Fibroblast of skin of abdomen (primary cell): ENCODE measurements at places on chromosomes 7 and 10.
A peak's percentile ranks its signal among the peaks of the same experiment; 100 is the strongest.

DNA sequence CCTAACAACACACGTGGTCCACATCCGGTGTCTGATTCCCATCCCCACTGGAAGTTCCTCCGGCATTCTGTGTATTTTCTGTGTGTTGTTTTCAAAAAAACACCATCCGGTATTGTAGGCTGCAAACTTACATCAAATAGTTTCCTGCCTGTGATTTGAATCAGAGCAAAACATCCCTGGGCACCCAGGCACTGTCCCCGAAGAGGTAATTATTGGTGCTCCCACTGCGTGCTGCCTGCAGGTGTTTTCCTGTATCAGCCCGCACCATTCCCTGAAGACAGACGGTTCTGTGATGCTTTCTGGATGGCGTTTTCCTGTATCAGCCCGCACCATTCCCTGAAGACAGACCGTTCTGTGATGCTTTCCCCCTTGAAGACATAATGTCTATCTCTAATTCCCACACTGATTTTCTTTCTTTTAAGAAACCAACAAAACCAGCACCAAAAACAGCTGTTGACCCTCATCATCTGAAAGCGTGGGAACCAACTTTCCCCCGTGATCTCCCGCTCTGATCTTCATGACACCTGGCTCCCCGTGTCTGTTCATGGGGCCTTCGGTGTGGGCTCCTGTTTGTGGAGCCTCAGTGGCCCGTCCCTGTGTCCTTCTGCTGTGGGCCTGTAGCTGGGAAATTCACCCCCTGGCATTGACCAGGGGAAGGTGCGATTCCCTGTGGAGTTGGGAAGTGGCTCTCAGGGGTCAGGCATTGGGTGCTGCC lies 205.3 kb downstream of the ADARB2 start:
- DNase-seq, result no peak

DNA sequence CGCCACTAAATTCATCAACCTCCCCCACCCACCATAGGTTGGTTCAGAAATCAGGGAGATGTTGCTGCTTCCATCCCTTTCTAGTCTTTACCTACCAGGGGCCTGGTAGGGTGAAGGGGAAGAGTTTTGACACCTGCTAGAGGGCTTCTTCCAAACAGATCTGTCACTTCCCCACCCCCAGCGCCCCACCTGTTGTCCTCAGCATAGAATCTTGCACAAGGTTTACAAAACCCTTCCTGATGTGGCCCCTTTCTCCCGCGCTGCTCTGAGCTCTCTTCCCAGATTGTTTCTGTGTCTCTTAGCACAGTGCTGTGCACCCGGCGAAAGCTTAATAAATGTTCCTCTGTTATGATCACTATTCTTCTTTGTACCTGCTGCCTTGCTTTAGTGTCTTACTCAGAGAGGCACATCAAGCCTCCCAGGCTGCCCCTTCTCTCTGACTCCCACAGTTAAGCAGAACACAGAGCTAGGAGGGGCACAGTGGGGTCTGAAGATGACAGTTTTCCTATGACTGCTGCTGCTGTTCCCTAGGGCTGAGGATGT lies 11.2 kb upstream of the C10orf95 start:
- DNase-seq, result no peak

- no peak for DNase-seq
Measured at GRCh38 chr7:2258661-2259365, 16.8 kb downstream of the NUDT1 start.

DNA sequence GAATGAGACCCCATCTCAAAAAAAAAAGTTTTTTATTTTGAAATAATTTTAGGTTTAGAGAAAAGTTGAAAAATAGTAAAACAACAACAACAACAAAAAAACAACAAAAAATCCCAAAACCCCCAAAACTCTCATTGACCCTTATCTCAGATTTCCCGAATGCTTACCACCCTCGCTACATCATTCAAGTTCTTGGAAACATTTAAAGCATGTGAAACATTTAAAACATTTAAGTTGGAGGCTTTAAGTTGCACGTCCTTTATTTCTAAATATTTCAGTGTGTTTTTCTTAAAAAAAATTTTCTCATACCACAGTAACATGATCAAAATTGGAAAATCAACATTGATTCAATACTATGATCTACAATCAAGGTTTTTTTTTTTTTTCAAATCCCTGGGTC lies 382 bp upstream of the ARMS2 start:
- peak; percentile 29 for DNase-seq

GRCh38 chr10:70523549-70523948 lies 45.0 kb downstream of the PALD1 start:
- no peak for DNase-seq

DNA sequence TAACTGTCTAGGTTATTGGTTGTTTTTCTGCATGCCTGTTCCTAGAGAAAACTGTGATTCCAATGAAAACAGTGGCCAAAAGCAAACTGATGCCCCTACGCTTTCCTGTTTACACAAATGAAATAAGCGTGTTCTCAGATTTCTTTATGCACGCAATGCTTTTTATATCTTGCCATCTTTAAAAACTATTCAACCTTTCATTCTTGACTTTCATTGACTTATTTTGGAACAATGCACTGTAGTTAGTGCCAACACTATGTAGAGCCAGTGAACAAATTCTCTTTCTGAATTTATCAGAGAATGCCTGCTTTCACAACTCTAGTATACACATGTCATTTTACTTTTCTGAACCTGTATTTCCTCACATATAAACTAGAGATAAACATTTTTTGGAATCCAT lies 86.6 kb downstream of the CABCOCO1 start:
- DNase-seq, result no peak

DNA sequence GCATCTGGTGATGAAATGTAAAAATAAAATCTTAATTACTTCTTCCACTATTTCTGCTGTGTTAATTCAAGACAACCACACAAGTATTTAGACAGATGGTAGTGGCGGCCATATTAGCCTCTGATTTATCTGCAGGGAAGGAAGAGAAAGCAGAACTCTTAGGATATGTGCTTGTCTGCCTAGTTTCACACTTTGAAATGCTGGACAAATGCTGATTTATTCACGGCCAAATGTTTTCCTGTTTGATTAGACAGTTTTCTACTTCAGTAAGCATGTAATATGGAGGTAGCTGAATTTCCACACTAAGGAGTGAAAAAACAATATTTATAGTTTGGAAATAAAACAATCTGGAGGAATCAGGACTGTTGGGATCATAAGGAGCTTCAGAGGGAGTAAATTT lies 158.1 kb downstream of the AGMO start:
- DNase-seq, result no peak

GRCh38 chr7:104903044-104903443 lies 111.0 kb upstream of the KMT2E start:
- peak; percentile 10 for DNase-seq

DNA sequence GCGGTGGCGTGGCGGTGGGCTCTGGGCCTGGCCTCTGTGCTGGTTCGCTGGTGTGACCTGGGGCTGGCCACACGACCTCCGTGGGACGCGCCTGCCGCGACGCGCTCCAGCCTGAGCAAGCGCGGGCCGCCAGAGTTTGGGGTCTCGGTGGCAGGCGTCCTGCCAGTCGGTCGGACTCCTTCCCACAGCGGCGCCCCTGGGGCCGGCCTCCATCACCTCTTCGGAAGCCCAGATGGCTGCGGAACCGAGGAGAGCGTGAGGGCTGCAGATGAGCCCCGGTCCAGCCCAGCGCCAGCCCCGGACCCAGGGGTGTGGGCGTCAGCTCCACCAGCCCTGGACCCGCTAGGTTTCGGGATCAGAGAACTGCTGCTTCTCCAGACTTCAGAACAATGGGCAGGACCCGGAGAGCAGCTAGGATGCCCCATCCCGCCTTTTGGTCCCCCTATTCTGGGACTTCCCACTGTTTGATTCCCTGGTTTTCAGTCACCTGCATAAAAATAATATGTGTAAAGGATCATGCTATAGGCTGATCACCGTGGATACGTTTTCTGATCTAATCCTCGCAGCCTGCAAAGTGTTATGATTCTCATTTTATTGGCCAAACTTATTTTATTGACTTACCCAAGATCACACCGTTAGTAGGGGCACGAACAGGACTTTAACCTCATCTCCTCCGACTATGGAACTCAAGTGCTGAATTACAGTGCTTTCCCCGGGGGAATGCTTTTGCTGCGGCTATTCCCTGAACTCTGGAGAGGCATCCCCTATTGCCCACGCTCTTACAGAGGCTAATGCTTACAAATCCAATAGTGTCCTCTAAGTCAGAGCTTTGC lies 2.8 kb downstream of the CYP26C1 start:
- no peak for DNase-seq
